ENCODE measurements at places on chromosomes 16 and 17.

DNA sequence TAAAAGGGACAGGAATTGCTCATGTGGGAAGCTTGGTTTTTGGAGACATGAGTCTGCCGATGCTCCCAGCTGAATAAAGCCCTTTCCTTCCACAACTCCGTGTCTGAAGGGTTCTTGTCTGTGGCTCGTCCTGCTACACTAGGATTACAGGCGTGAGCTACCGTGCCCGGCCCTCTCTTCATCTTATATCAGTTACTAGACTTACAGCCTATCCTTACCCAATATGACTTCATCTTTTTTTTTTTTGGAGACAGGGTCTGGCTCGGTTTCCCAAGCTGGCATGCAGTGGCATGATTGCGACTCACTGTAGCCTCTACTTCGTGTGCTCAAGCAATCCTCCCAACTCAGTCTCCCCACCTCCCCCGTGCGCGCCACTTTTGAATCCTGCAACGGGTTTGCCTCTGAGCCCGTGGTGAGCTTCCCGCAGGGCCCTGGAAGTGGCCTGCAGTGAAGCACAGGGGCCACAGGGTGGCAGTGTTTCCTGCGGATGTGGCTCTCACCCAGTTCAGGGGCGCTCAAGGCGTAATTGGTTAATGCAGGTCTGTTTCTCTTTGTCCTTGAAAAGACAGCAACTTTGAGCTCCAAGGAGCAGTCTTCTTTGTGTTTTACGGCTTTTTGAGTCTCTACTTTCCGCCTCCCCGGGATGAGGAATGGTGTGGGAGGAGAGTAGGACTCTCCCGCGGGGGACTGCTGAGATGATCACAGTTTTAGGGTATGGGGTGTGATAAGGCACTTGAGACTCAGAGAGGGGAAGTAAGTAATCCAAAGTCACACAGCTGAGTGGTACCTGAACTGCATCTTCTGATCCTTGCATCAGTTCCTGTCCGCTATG lies 22.7 kb upstream of the GPRC5B start:
- peak; percentile 73 for DNase-seq

GRCh38 chr17:48392857-48393256 lies 37.2 kb downstream of the SKAP1 start:
- no peak for DNase-seq

DNA sequence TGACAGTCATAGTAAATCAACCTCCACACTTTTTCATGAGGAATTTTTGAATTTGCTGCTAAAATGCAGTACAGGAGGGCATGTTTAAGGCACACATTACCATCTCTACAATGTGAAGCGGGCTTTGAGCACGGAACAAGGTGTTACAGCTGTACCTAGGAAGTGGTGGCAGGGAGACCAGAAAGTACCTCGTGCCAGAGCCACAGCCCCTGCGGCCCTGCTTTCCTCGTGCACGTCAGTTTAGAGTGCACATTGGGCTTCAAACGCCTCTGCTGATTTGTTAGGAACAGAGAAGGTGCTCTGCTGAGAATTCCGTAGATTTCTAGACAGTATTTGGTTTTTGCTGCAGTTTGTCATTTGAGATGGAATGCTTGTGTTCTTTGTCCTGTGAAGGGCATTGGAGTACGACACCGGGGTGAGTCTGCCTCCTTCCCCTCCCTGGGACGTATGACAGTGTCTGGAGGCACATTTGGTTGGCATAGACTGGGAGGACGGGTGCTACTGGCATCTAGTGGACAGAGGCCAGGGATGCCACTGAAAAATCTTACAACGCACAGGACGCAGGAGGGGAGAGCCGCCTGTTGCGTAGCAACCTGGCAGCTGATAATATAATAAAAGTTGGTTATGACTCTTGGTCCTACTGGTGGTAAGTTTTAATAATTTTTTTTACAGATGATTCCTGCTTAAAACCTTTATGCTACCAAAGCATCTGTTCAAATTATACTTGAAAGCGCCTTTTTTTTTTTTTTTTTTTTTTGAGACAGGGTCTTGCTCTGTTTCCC lies 9.1 kb downstream of the FOXK2 start:
- DNase-seq, result peak; percentile 73

DNA sequence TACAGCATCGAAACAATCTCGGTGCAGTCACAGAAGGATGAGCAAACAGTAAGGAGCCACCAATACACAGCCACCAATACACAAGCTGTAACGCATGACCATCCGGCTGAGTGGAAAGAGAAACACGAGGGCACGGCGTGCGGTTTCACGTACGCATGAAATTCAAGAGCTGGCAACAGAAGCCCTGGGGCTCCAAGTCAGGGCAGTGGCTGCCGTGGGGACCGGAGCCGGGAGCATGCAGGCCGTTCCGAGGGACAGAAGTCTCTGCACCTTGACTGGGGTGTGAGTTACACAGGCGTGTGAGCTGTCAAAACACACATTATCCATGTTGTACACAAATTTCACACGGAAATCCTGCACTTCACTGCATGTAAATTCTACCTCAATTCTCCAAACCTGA lies 50.6 kb upstream of the METRNL start:
- DNase-seq, result no peak

- DNase-seq, result no peak
Observed at GRCh38 chr16:88853325-88853941, 3.3 kb downstream of the GALNS start.

DNA sequence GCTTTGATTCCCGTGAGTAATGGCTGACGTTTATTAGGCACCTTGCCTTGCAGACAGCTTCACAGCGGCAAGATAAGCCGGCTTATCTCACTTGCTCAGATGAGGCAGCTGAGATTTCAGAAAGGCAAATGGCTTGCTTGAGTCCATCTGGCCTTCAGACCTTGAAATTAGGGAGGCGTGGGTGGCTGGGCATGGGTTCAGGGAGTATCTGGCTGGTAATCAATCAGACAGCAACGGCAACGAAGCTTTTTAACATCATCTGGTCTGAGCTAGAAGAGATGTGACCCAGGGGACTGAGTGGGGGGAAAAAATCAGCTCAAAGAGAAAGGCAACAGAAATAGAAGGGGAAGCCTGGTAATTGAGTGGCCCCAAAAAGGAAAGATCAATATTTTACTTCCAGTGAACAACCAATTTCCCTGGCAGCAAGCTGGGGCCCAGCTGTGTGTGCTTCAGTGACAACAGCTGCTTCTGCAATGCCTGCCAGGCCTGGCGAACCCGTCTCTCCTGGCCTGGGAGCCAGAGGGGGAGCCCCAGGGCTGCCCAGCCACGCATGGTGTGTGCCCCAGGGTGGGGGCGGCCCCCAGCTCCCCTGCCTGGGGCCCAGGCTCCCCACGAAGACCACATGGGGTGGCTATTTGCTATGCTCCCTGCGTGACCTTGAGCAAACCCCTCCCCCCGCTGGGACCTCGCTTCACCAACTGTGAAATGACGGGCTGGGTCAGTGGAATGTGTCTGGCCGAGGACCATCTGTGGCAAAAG lies 34.0 kb downstream of the RAB11FIP4 start:
- peak; percentile 13 for DNase-seq

DNA sequence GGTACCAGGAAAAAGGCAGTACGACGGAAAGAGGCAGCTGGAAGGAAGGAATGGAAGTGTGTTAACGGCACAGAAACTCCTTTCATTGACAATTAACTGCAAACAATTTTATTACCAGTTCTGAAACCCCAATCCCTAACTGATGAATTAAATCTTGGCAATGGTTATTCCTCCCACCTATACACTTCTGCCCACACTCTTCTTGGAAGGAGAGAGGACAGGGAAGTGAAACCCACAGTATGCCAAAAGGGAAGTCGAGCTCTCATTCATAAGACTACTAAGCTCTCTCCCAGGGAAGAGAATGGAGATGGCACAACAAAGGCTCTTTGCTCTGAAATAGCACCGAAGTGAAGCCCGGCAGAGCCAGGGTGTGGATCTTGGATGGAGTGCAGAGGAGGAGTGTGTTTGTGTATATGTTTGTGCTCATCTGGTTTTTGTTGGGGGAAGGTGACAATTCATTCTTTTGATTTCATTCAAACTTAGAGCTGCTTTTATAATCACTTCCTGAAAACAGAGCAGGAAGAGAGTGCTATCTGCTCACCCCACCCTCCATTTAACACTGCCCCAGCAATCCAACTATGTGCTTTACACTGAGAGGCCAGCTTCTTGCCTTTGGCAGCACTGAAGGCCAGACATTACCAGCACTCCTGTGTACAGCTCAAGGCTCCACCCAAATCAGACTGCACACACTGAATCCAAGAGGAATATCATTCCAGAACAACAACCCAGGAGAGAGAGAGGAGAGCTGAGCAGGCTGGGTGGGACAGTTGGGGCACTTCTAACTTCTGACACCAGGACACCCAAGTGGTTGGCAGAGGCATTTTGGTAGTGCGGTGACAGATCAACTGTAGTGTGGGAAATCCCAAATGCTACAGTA lies 68.7 kb downstream of the HIC1 start:
- peak; percentile 55 for DNase-seq

DNA sequence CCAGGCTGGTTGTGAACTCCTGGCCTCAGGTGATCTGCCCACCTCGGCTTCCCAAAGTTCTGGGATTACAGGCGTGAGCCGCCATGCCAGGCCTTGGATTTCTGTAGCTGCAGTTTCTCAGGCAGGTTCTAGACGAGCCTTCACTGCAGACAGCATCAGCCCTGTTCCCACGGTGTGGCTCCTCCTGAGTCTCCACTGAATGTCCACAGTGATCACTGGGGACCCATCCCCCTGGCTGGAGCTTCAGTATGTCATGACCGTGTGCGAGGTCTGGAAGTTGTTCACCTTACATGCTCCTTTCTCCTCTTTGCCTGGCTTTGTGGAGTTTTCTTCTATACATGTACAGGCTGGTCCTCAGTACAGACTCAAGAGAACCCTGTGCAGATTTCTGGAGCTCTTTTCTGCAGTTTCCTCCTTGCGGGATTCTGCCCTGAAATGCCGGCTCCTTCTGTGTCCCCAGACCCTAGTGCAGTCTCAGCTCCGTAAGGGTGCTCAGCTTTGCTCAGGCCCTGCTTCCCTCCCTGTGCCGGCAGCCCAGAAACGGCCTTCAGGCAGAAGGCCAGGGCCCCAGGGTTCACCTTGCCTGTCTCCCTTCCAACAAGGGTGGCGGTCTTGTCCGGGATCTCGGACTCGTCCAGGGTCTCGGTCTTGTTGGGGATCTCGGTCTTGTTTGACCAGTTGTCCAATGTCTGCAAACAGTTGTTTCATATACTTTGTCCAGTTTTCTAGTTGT lies 14.3 kb upstream of the FASN start:
- DNase-seq, result no peak

- DNase-seq, result no peak
Observed at GRCh38 chr17:67137860-67138259, 93.5 kb downstream of the CACNG1 start.

- DNase-seq, result no peak
Observed at GRCh38 chr16:55810451-55810961, 22.4 kb downstream of the CES1 start.

GRCh38 chr17:34892461-34893249 lies 68.6 kb downstream of the CCT6B start:
- no peak for DNase-seq

- DNase-seq, result no peak
Observed at GRCh38 chr17:10726196-10726595, 3.6 kb downstream of the TMEM220 start.

DNA sequence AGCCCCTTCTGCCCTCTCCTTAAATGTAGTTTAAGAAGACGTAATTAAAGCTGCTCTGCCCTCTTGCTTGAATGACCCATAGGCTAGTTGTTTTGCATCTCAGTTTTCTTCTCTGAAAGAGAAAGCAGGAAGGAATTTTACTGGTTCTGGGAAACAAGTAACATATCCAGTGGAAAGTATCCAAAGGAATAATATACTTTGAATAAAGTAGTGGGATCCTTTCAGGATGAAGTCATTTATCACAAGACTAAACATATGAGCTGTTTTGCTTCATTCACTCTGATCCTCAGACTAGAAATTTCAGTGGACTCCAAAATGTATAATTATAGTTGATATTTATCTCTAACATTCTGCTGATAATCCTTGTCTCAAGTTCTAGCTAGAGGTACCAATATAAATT lies 1297.6 kb upstream of the GOT2 start:
- DNase-seq, result no peak

DNA sequence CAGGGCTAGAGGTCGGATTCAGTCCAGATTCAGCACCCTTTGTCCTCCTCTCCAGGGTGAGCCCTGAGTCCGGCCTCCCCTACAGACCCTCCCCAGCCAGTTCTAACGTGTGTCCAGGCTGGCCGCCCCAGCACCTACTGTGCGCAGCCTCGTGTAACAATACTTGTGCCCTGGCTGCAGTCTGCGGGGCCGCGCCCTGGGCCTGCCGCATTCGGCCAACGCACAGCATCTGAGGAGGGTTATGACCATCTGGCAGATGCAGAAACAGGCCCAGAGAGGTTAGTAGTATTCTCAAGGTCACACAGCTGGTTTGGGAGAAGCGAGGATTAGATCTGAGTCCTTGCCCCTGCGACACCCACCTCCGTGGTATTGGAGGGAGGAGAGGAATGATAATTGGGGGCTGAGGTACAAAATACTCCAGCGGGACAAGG lies 968 bp downstream of the RIPOR1 start:
- DNase-seq, result no peak

GRCh38 chr17:19343671-19344151 lies 18.8 kb downstream of the B9D1 start:
- DNase-seq, result no peak

DNA sequence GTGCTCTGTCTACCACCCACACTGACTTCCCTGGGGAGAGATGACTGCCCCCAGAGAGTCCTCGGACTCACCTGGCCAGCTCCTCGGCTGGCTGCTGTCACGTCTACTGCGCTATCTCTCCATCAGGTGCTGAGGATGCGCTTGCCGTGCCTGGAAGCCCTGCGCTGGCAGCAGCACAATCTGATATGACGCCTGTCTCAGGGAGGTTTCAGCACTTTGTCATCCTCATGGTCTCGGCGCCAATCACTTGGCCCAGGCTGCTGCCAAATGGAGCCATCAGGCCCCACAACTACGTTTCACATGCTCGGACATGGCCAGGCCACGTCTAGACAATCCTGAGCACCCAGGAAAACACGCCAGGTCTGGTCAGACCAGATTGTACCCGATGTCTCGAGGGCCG lies 46.7 kb downstream of the FOXL1 start:
- no peak for DNase-seq

- no peak for DNase-seq
Observed at GRCh38 chr17:77456271-77456950, 315.6 kb downstream of the SEC14L1 start.

DNA sequence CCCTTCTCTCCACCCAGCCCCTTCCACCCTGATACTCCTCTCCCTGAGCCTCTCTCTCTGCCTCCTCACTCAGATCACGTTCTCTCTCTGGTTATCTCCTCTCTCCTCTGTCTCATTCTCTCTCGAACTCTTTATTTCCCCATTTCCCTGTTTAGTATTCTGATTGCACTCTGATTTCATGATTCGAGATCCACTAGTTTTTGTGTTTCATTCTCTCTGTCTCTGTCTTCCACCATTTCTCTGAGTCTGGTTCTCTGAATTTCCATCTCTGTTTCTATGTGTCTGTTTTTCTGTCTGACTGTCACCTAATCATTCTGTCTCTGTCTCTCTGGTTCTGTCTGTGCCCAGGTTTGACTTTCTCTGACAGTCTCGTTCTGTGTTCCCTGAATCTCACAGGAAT lies 2.0 kb downstream of the SEZ6L2 start:
- DNase-seq, result no peak
